Non-pigmented ciliary epithelial cell (primary cell): ENCODE measurements at places on chromosomes 11 and 22.
A peak's percentile ranks its signal among the peaks of the same experiment; 100 is the strongest.

DNA sequence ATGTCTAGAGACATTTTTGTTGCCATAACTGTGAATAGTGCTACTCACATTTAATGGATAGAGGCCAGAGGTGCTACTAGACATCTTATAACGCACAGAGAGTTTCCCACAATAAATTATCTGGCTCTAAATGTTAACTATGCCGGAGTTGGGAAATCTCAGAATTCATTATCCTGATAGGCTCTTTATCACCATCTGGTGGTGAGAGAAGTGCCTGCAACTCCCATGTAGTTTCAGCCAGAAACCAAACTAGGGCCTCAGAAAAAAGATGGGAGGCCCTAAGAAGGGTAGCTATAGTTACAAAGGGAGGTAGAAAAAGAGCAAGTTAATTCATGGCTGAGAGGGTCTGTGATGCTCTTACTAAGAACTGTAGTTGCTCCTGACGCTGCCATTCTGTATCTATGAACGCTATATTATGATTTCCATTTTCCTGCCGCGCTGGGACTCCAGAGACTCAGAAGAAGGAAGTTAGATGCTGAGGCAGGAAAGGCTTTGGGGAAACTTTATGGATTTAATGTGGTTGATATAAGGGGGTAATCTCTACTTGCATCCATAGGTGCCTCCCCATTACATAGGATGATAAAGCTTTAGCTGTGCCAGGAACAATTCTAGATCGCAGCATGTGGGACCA lies 22.9 kb upstream of the MRPL17 start:
- no peak for DNase-seq

- DNase-seq, result no peak
Measured at GRCh38 chr11:12914400-12914912, 94.7 kb upstream of the RASSF10 start.

GRCh38 chr11:118897721-118898310 lies 14.1 kb downstream of the CXCR5 start:
- no peak for DNase-seq

DNA sequence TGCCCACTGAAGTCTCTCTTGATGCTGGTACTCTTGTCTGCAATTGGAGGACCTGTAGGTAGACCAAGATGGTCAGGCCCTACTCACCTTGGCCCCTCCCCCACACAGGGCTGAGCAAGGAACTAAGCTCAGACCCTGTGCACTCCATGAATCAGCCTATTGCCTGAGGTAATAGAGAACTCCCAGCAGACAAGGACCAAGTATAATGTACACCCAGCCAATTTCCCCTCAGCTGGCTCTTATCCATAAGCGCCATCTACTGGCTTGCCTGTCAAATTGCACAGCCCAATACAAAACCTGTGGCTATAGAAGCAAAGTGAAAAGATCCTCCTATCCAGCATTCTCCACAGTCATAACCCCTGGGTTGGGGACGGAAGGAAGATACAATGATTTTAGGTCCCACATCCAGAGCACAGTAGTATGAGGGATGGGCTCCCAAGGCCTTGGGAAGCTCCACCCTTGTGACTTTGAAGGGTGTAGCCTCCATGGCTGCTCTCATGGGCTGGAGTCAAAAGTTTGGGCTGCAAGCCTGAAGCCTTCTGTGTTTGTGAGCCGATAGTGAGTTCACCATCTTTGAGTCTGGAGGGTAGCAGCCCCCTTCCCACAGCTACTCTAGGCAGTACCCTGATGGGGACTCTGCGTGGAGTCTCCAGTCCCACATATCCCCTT lies 56.0 kb downstream of the GLYATL2 start:
- DNase-seq, result no peak

- DNase-seq, result no peak
Measured at GRCh38 chr11:77129842-77130756, 2.1 kb downstream of the MYO7A start.

GRCh38 chr11:134742224-134742612 lies 330.2 kb upstream of the B3GAT1 start:
- DNase-seq, result peak; percentile 28

DNA sequence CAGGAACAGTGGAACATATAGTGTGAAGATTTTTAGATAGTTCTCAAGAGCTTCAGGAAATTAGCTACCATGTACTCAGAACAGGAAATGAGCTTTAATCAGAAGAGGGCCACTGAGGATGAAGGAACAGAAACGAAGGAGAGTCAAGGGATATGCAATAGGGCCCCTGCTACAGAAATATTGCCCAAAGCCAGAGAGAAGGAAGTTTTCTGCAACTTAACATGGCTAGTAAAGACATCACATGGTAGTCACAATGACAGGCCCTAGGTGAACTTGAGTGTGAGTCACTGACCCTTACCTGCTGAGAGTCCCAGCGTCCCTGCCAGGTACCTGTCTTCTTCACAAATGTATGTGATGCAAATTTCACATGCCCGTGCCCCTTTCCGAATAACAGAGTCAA lies 25.2 kb upstream of the CARD16 start:
- no peak for DNase-seq

- peak; percentile 91 for DNase-seq
Measured at GRCh38 chr11:66336234-66337102, at the start of gene RIN1. RIN1 (minus strand) TSS chr11:66336434; CDS start chr11:66336402, 32 bp downstream.

DNA sequence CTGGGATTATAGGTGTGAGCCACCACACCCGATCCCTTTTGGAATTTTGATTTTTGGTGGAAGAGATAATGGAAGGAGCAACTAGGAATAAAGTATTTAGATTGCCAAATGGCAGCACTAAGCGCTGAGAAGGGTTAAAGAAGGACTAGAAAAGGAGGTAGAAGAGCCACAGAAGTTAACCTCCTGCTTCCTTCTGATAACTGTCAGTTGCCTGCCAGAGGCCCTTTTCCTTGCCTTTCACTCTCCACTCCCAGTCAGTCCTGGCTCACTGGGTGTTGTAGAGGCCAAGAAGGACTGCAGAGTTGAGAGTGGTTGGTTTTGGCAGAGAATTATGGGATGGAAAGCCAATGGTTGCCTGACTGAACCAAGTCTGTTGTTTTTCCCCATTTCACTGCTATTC lies 19.3 kb downstream of the ZC3H12C start:
- no peak for DNase-seq

DNA sequence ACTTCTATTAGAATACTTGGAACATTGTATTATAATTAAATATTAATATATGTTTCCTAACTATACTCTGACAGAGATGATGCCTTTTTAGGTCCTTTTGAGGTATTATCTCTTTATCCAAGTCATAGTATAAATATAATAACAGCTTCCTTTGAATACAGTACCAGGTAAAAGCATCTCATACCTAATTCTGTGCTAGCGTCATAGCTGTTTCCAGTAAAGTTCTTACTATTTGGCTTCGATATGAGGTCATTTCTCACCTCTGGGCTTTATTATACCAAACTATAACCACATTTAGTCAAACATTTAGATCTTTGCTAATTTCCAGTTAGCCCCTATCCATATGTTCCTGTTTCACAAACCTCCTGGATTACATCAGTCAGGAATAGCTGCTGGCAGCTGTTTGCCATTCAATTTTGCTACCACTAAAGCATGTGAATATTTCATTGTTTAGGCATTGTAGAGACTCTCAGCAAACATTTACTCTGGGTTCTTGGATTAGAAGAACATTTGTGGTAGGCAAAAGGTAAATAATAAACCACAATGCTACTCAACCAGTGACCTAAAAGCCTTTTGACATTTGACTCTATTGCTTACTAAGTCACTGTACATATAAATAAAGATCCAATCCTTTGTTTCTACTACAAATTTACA lies 255.1 kb downstream of the TTC28 start:
- no peak for DNase-seq

DNA sequence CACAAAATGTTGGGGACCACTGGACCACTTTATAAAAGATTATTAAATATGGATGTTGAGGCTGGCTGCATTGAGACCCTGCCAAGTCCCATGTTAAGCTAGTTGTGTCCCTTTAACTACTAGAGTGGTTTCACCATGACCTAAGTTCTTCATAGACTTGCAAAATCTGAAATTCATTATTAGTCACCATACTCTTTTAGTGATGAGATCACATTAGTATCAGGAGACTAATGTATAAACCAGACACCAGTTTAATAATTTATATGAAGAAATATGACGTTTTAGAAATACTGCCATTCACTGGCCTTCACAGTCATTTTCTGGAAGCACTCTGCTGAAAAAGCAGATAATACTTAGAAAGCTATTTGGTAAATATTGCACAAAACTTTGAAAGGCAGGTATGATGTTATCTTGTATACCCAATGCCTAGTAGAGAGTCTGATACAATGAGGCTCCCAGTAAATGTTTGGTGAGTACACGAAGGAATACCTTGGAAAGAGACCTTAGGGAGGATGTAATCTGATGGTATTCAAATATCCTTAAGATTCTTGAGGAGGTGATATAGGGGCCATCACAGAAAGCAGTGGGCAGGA lies 728.2 kb upstream of the ANO5 start:
- DNase-seq, result no peak

- DNase-seq, result no peak
Measured at GRCh38 chr11:34936945-34937629, 20.7 kb downstream of the PDHX start.

GRCh38 chr11:7418906-7419305 lies 66.4 kb upstream of the OLFML1 start:
- no peak for DNase-seq

DNA sequence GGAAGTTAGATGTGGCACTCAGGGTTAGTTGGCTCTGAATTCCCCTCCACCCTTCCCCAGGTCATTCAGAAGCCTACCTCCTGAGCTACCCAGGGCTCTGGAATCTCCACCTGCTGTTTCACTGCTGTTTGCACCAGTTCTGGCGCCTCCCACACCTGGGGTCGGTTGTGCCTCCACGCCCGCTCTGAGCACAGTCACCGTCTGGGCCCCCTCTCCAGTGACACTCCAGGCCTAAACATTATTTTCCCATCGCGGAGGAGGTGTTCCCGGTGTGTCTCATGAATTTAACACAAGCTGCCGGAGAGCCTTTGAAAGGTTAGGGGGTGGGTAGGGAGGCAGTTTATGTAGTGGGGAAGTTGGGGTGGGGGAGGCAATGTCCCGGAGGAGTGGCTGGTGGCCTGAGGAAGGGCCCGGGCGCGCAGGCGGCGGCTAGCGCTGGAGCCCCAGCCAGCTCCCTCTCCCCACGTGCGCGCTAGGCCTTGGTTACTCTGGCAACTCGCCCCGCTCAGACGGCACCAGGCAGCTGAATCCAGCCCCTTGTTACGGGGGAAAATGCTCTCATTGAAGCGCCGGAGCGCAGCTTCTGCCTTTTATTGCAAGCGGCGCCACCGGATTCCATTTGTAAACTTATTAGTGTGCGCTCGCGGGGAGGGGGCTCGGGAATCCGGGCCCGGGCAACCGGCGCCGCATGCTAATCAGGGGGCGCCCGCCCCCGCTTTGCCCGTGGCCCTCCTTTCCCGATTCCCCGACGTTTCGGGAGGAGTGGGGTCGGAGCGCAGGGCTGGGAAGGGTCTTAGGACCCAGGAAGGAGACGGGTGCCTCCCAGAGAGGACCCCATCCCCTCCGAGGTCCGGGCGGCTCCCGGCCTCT lies 52.4 kb downstream of the GRIK4 start:
- DNase-seq, result no peak

DNA sequence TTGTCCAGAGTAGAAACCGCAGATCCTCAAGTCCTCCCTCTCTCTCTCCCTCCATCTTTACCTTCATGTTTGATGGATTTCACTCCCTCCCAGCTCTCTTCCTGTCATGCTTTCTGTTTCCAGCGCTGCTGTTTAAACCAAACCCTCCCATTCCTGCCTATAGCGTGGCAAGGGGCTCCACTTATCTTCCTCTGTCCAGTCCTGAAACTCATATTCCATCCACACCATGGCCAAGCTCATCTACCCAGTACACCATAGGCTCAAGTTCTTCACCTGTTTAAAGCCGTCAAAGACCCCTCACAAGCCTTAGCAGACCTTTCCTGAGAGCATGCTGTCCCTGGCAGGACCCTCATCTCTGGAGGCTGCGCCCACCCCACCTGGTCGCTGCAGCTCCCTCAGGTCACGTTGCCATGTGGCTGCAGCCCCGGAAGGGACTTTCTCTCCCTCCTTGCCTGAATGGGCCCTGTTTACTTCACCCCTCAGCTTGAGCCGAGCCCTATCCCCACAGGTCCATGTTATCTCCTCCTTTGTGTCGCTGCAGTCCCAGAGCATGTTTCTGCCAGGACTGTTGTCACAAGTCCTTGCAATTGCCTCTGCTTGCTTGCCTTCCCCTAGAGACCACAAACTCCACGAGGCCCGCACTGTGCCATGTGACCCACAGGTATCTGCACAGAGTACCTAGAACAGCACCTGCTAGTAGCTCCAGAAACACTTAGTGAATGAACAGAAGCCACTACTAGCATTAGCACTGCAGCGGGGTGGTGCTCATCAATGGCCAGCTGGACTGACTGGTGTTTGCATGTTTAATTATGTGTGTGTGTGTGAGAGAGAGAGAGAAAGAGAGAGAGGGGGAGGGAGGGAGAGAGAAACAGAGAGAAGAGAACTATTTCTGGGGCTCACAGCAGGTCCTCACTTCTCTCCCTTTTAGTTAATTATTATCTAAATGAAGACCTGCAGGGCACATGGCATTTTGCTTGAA lies 149.4 kb upstream of the SNX19 start:
- no peak for DNase-seq

DNA sequence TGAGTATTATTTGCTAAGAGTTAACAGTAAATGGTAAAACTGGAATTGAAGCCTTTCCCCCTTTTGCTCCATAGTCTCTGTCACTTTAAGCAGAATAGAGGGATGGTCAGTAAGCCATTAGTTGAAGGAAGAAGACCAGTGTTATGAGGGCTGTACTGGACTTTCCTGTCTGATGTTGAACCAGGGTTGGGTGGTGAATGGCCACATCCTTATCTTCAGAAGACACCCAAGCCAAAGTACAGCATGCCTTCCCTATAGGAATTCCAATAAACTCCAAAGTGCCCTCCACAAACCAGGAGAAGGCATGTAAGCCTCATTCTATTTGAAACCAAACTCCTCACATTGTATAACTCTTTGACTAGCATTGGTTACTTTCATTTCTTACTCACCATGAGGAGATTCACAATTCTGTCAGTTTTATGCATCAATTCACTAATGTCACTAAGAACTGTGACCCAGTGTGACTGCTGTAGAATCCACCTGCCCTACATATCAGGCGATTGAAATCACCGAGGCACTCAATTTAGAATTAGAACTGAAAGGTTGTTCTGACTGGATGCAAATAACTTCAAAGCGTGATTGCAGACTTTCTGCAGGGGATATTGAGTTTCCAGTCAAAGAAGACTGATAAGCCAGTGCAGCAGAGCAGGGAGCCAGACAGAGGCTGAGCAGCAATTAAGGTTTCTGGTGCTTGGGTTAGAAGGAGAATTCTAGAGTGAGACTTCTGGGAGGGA lies 107.1 kb upstream of the DDI1 start:
- no peak for DNase-seq

GRCh38 chr11:10979529-10979928 lies 121.7 kb upstream of the ZBED5 start:
- DNase-seq, result no peak
